Osteoblast (primary cell): ENCODE measurements at places on chromosomes 7 and 10. TPM values are rescaled to one million over a fixed set of nuclear protein-coding genes. Genes with fewer than 3 reads are reported as not detected.

Gene TIMM23B
- 22.8 and 23.6 TPM in 2 replicates for total RNA-seq

Gene PPA1
- 200 and 219 TPM in 2 replicates for total RNA-seq

GRCh38 chr10:122551450-122551849 is 9.1 kb upstream of the DMBT1 start:
- H3K27me3 ChIP-seq = peaks cover 10% of the 10 kb centered on the region
- no peak for DNase-seq
- H3K4me1 ChIP-seq = no peaks in the 10 kb centered on the region
- H3K27ac ChIP-seq = no peak overlapping the region
- H3K36me3 ChIP-seq = no peaks in the 10 kb centered on the region
- no peak overlapping the region for H3K4me3 ChIP-seq

Gene CYCS
- 21.5 and 22.8 TPM in 2 replicates for total RNA-seq

- H3K27me3 ChIP-seq = no peaks in the 10 kb centered on the region
- H3K4me1 ChIP-seq = no peaks in the 10 kb centered on the region
- H3K36me3 ChIP-seq = no peaks in the 10 kb centered on the region
- no peak for DNase-seq
- no peak overlapping the region for H3K27ac ChIP-seq
Measured at GRCh38 chr7:118517275-118517674, 292.8 kb downstream of the ANKRD7 start.

Gene PAPOLB
- under 0.01 and 0.36 TPM in 2 replicates for total RNA-seq

- H3K36me3 ChIP-seq = no peaks in the 10 kb centered on the region
- peak; percentile 62 for DNase-seq
- H3K4me3 ChIP-seq = no peak overlapping the region
- no peak overlapping the region for H3K27ac ChIP-seq
Measured at GRCh38 chr10:227014-227413, 91.8 kb downstream of the ZMYND11 start.

DNA sequence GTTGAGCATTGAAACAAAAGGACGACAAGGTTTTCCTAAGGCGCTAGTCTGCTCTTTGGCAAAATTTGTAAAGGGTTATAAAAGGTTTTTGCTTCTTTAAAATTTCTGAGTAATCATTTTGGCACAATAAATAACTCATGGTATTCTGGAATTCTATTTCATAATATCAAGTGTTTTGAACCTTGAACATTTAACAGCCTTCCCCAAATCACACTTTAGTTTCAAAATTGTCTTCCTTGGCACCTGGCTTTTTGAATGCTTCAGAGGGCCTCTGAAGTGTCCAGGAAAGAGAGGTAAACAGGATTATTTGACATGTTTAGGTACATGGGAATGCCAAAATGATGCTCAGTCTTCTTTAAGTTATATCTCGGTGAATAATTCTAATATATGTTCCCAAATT is 220.8 kb downstream of the PHF14 start:
- H3K27me3 ChIP-seq = no peaks in the 10 kb centered on the region
- no peak overlapping the region for H3K4me3 ChIP-seq
- peaks cover 26% of the 10 kb centered on the region for H3K4me1 ChIP-seq
- H3K27ac ChIP-seq = no peak overlapping the region

- no peak overlapping the region for H3K4me3 ChIP-seq
- no peaks in the 10 kb centered on the region for H3K36me3 ChIP-seq
Measured at GRCh38 chr10:123636598-123637325, 29.4 kb upstream of the GPR26 start.

- H3K4me1 ChIP-seq = peaks cover 8% of the 10 kb centered on the region
- DNase-seq = no peak
- no peaks in the 10 kb centered on the region for H3K36me3 ChIP-seq
- no peak overlapping the region for H3K27ac ChIP-seq
Measured at GRCh38 chr10:74234569-74234968, 83.5 kb downstream of the ADK start.

DNA sequence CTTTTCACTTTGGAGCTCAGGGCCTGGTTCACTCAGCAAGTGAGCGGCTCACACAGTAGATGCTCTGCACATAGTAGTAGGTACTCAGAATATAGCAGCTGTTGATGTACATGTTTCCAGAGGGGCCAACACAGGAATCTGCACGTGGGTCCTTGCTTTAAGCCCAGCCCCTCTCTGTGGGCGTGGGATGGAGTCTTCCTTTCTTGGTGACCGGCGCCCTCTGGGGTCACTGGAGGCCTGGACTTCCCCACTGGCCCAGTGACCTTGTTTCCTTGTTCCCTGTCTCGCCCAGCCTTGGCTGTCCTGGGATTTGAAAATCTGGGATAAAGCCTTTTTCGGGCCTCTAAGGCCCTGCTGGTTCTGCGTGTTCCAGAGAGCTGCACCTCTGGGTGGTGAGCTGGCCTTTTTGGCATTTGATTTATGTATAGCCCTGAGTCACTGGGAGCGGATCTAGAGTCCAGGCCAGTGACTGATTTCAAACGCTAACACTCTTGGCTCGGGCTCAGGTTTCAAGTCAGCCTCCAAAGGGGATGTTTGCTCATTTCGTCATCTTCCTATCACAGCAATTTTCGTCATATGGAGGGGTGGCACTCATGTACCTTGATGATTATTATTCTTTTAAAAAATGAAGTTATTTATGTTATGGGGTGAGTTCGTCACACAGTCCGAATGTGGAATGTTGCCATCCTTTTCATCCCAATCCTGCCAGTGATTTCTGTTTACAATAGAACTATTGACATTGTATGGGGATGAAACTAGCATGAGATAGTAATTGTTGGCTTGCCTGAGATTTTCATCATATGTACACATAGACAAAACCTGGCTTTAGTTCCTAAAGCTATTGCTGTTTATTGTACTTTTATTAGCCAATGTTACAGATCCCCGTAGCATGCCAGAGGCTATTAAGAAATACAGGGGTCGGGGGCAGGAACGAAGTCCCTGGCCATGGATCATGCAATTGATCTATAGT is 65.5 kb downstream of the CUX1 start:
- H3K4me1 ChIP-seq = peaks cover 30% of the 10 kb centered on the region
- DNase-seq = peak; percentile 93
- no peaks in the 10 kb centered on the region for H3K27me3 ChIP-seq
- peak overlapping the region; percentile 100 for H3K27ac ChIP-seq
- H3K36me3 ChIP-seq = no peaks in the 10 kb centered on the region

Gene PLXDC2
- total RNA-seq = 63.3 and 86.9 TPM in 2 replicates

DNA sequence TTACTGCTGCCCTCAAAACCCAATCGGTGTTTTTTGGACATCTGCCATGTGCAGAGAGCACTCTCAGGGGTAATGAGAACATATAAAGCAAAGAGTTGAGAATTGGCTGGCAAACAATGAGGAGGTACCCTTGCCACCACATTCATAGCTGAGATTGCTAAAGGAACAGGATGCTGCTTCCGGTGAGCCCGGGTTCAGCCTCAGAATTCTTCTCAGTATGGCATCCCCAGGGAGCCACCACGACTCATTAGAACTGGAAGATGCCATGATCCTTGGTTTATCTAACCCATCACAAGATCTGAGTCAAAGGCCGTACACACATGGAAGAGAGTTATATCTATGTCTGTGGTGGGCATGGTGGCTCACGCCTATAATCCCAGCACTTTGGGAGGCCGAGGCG is 174.4 kb downstream of the ARID5B start:
- no peak overlapping the region for H3K4me3 ChIP-seq
- H3K27me3 ChIP-seq = no peaks in the 10 kb centered on the region
- peaks cover 74% of the 10 kb centered on the region for H3K4me1 ChIP-seq
- peaks cover 87% of the 10 kb centered on the region for H3K36me3 ChIP-seq
- H3K27ac ChIP-seq = peak overlapping the region; percentile 56

- DNase-seq = no peak
- H3K36me3 ChIP-seq = no peaks in the 10 kb centered on the region
- H3K27ac ChIP-seq = no peak overlapping the region
- no peaks in the 10 kb centered on the region for H3K4me1 ChIP-seq
- H3K4me3 ChIP-seq = no peak overlapping the region
Measured at GRCh38 chr10:66041771-66042170, 884.1 kb upstream of the LRRTM3 start.

Gene MYL10
- total RNA-seq = not detected in 2 replicates

DNA sequence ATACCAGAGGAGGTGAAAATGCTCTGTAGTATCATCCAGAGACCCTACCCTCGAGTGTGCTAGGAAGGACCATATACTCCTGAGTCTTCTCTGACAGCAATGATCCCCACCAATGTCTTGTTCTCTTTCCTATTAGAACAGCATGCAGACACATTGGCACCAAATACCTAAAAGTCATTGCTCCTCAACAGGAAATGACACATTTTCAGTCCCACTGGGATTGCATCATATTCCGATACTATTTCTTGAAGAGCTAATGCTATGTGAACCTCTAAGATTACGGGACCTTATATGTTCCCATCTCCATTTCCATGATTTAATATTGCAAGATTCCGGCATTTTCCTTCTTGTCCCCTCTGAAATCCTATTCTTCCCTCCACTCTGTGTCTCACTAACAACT is 177.4 kb downstream of the NRP1 start:
- peak overlapping the region; percentile 84 for H3K27ac ChIP-seq
- peaks cover 41% of the 10 kb centered on the region for H3K4me1 ChIP-seq
- no peaks in the 10 kb centered on the region for H3K27me3 ChIP-seq
- no peaks in the 10 kb centered on the region for H3K36me3 ChIP-seq
- no peak for DNase-seq
